ENCODE measurements at places on chromosomes 2 and 18.

DNA sequence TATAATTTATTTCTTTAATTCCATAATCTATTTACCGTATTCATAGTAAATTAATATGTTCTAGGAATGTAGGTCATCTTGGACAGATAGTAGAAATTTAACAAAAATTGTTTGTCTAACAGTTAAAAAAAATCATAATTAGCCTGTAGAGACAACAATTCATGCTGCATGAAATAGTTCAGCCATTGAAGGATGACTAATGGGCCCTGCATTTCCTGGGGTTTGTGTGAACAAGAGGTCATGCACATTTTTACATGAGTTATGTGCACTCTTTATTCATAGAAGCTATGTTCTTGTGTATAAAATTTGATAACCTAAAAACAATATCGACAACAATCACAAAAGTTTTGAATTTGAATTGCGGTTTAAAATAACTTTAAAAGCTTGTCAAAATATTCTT is 1663.6 kb downstream of the SUCLG1 start:
- no peak for DNase-seq

DNA sequence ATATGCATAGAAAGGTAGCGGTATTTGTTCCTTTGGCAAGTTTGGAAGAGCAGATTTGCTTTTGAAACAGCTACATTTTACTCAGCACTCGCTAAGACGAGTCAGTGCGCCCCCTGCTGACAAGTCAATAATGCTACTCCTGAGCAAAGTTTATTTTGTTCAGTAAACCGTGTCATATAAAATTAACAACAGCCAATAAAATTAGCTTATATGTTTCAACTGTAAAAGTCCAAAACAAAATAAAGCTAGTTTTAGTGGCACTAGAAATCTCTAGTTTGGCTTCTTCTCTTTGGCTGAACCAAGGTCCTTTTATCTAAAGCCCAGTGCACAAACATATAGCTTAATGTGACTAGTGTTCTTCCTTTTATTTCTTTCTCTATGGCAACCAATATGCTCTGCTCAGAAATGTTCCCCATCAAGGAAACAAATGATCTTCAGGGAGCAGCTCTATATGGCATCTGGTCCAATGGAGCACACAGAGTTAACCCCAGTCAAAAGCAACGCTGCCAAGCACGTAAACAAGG is 4.2 kb upstream of the POU3F3 start:
- no peak for DNase-seq

GRCh38 chr2:26454561-26455001 is 23.3 kb downstream of the OTOF start:
- no peak for DNase-seq

DNA sequence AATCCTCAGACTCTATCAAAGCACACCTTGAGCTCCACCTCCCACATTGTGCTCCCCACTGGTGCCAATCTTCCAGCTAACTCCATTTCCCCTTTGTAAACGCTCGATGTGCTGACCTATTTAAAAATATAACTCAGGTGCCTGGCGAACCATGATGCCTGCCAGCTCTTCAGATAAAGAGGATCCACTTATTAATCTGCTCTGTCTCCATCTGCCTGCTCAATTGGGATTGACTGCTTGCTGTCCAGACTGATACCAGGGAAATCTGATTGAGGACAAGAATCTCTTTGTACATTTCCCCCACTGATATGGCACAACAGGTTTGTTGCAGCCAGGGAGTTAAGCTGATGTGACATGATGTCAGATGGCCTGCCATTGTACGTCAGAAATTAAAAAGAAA is 2036.5 kb upstream of the CELF4 start:
- no peak for DNase-seq

GRCh38 chr2:43225093-43225787 is 1.2 kb downstream of the ZFP36L2 start:
- DNase-seq = peak; percentile 25

DNA sequence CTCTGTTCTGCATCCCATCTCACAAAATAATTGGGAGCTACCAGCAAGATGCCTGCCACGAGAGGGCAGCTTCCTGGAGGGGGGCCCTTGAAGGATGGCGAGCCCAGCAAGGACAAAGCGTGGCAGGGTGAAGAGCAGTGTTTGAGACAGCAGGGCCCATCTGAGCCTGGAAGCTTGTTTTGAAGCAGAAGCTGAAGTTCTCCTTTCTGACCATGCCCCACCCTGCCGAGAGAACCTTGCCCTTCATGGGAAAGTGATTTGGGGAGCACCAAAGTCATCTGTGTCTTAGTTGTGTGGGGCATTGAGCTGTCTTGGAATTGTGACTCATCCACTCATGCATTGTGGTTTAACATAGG is 216.3 kb downstream of the BCL11A start:
- DNase-seq = no peak

GRCh38 chr2:152846697-152847470 is 128.5 kb downstream of the ARL6IP6 start:
- DNase-seq = no peak

GRCh38 chr2:16526193-16526592 is 139.4 kb downstream of the CYRIA start:
- DNase-seq = no peak
